ENCODE measurements at places on chromosomes 3 and 15.
A peak's percentile ranks its signal among the peaks of the same experiment; 100 is the strongest.

GRCh38 chr15:60584355-60584998 is 105.5 kb upstream of the ICE2 start:
- peak; percentile 75 for DNase-seq
- H3K36me3 ChIP-seq = no peaks in the 10 kb centered on the region
- H3K4me3 ChIP-seq = peak overlapping the region; percentile 19
- no peaks in the 10 kb centered on the region for H3K27me3 ChIP-seq
- peaks cover 97% of the 10 kb centered on the region for H3K4me1 ChIP-seq

- H3K27me3 ChIP-seq = no peaks in the 10 kb centered on the region
- no peaks in the 10 kb centered on the region for H3K36me3 ChIP-seq
- peak overlapping the region; percentile 34 for H3K4me3 ChIP-seq
- DNase-seq = peak; percentile 42
- peaks cover 91% of the 10 kb centered on the region for H3K4me1 ChIP-seq
- peak overlapping the region; percentile 74 for H3K27ac ChIP-seq
Measured at GRCh38 chr3:10192953-10193691, 28.4 kb downstream of the IRAK2 start.

DNA sequence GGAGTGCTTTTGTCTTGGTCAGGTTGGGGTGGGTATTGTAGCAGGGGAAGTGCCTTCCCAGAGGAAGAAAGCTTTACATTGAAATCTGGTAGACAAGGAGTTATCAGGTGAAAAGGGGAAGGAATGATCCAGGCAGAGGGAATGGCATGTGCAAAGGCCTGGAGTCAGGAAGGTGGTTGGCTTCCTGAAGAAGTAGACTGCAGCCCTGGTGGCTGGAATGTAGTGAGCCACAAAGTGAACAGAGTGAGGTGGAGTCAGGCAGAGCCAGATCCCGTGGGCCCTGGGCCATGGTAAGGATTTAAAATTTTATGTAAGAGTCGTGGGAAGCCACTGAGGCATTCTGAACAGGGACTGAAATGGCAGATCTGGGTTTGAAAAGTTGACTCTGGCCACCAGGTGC is 58.3 kb downstream of the RAB11A start:
- H3K27ac ChIP-seq = no peak overlapping the region
- no peak overlapping the region for H3K4me3 ChIP-seq
- no peaks in the 10 kb centered on the region for H3K4me1 ChIP-seq
- H3K27me3 ChIP-seq = no peaks in the 10 kb centered on the region
- no peak for DNase-seq

DNA sequence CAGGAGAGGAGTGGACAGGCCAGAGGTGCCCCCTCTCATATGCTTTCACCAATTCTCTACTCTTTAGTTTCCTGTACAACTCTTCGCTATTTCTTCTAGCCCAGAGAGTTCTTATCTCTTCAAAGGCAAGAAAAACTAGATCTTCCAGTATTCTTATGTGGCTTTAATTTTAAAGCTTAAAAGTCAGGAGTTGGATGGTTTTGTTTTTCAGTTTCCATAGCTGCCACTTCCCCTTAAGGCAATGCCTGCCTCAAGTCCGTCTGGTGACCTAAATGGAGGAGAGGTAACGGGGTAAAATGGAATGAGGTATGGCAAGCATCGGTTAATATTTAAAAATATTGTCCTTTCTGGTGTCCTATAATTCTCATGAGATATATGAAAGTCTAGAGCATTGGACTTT is 11.4 kb upstream of the VGLL3 start:
- DNase-seq = no peak
- H3K36me3 ChIP-seq = no peaks in the 10 kb centered on the region
- H3K4me1 ChIP-seq = no peaks in the 10 kb centered on the region
- no peak overlapping the region for H3K4me3 ChIP-seq
- no peak overlapping the region for H3K27ac ChIP-seq

DNA sequence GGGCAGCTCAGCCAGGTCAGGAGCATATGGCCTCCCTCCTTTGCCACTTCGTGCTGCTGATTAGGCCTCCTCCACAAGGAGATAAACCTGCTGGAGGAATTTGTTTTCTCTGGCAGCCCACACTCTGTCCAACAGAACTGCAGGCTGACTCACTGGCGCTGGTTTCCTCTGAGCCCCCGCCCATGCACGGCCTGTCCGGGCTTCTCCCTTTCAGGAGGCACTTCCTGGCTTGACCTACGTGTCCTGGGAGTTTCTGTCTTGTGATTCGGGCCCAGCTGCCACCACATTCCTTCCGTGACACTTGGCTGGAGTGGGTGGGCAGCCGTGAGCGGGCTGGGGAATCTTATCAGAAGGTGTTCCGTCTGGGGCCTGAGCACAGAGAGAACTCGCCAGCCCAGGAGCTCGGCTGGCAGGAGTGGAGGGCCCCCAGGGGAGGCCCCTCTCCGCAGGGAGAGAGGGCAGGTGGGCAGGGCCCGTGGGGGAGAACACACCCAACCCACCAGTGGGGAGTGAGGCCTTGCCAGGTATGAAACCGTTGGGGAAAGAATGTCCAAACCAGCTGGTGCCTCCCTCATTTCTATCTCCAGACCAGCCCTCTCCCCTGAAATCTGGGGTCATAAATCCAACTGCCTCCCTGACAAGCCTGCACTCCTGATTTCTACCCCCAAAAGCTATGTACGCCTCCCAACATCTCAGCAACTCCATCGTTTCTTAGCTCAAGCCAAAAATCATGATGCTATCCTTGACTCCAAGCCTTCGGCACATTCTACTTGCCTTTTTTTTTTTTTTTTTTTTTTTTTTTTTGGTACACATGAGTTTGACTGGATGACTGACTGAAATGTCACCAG is 110.6 kb upstream of the MEF2A start:
- peaks cover 7% of the 10 kb centered on the region for H3K4me1 ChIP-seq
- no peak overlapping the region for H3K4me3 ChIP-seq
- H3K27me3 ChIP-seq = no peaks in the 10 kb centered on the region
- no peak overlapping the region for H3K27ac ChIP-seq

DNA sequence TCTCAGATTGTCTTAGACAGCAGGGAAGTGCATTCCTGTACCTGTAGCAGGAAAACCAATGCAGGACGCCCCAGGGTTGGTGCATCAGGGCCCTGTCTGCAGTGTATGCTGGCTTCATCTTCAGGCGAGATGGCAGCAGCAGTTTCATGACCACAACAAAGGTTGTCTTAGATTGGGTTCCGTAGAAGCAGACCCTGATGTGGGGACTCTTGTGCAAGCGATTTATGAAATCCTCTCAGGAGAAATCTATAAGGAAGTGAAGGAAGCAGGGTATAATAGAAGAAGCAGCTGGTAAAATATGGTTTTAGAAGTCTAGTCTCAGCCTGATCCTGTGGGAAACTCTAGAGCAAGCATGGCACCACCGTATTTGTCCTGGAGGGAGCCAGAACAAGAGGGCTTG is 25.0 kb downstream of the DNAH1 start:
- H3K27ac ChIP-seq = no peak overlapping the region
- DNase-seq = no peak
- no peaks in the 10 kb centered on the region for H3K4me1 ChIP-seq
- no peaks in the 10 kb centered on the region for H3K36me3 ChIP-seq
- H3K27me3 ChIP-seq = no peaks in the 10 kb centered on the region

- H3K36me3 ChIP-seq = no peaks in the 10 kb centered on the region
- no peak overlapping the region for H3K4me3 ChIP-seq
- no peak for DNase-seq
- H3K27ac ChIP-seq = no peak overlapping the region
- no peaks in the 10 kb centered on the region for H3K27me3 ChIP-seq
Measured at GRCh38 chr3:51245867-51246266, 139.2 kb upstream of the MANF start.

- H3K27me3 ChIP-seq = no peaks in the 10 kb centered on the region
- no peak overlapping the region for H3K4me3 ChIP-seq
- no peak overlapping the region for H3K27ac ChIP-seq
- no peaks in the 10 kb centered on the region for H3K36me3 ChIP-seq
- no peak for DNase-seq
Measured at GRCh38 chr3:23219552-23219951, 16.4 kb downstream of the UBE2E2 start.

- H3K36me3 ChIP-seq = no peaks in the 10 kb centered on the region
- H3K4me1 ChIP-seq = no peaks in the 10 kb centered on the region
- H3K27me3 ChIP-seq = no peaks in the 10 kb centered on the region
- no peak overlapping the region for H3K27ac ChIP-seq
Measured at GRCh38 chr15:83526319-83526718, 79.2 kb downstream of the SH3GL3 start.

- no peaks in the 10 kb centered on the region for H3K36me3 ChIP-seq
- no peak for DNase-seq
- no peak overlapping the region for H3K4me3 ChIP-seq
- H3K4me1 ChIP-seq = peaks cover 9% of the 10 kb centered on the region
- H3K27me3 ChIP-seq = peaks cover 28% of the 10 kb centered on the region
Measured at GRCh38 chr15:65418596-65418995, 4.2 kb downstream of the IGDCC4 start.

DNA sequence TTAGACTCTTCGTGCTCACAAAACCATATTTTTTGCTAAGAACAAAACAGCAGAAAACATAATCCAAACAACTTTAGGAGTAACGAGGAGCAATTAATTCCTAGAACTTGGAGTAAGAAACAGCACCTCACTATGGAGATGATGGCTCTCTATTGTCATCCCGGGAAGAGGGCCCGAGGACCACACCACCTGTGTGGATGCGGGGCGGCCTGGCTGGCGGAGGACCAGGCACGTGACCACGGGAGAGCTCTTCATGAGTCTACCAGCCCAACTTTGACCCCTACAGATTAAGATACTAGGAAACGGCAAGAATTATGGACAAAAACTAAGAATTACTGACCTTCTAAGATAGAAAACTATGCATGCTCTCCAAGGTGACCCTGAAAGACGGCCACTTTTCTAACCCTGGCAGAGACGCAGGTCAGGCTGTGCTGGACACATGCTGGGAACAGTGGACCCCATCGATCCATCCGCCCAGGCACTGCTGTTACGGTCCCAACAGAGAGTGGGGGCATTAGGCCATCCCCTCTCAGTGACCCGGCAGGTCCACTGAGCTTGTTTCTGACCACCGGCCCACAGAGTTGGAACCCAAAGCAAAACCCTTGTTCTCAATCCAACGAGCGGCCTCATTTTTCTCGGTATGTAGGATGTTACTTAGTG is 13.1 kb upstream of the OCA2 start:
- peaks cover 34% of the 10 kb centered on the region for H3K36me3 ChIP-seq
- H3K27ac ChIP-seq = no peak overlapping the region
- H3K4me1 ChIP-seq = peaks cover 5% of the 10 kb centered on the region

Measured in CD8-positive, alpha-beta memory T cell (primary cell).